ENCODE measurements at places on chromosomes 11 and 22.

GRCh38 chr11:119421351-119421750, 1.6 kb downstream of the THY1 start:
- DNase-seq, result no peak

GRCh38 chr11:121039971-121040613, 16.2 kb downstream of the TBCEL start:
- DNase-seq, result no peak

DNA sequence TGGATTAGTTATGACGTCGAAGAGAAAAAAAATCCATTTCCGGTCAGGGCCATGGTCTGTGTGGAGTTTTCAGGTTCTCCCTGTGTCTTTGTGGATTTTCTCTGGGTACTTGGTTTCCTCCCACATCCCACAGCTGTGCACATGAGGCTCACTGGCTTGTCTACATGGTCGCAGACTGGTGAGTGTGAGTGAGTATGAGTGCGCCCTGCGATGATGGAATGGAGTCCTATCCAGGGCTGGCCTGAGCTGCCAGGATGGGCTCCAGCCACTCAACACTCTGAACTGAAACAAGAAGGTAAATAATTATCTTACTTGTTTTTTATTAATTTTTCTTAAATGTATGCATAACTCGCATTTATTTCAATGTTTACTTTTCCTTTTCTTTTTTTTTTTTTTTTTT, 10.8 kb downstream of the MMP3 start:
- DNase-seq, result no peak

- no peak for DNase-seq
Observed at GRCh38 chr11:116049383-116049782, 545.2 kb upstream of the CADM1 start.

GRCh38 chr11:124199702-124200101, 16.6 kb downstream of the OR10D3 start:
- DNase-seq, result no peak

- DNase-seq, result no peak
Observed at GRCh38 chr11:117538263-117539135, 210.8 kb downstream of the CEP164 start.

DNA sequence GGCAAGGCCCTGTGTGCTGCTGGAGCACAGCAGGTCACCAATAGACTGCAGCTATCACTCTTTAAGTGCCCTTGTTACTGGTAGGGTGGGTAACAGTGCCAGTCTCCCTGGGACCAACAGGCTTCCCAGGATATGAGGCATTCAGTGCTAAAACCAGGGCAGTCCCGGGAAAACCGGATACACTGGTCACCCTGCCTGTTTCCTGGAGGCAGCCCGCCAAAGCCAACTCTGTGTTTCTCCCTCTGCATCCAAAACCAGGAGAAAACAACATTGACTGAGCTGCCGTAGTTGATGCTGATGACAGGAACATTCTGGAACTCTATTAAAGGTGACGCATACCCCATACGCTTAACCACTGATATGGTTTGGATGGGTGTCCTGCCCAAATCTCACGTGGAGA, 149.1 kb downstream of the SHANK2 start:
- no peak for DNase-seq

DNA sequence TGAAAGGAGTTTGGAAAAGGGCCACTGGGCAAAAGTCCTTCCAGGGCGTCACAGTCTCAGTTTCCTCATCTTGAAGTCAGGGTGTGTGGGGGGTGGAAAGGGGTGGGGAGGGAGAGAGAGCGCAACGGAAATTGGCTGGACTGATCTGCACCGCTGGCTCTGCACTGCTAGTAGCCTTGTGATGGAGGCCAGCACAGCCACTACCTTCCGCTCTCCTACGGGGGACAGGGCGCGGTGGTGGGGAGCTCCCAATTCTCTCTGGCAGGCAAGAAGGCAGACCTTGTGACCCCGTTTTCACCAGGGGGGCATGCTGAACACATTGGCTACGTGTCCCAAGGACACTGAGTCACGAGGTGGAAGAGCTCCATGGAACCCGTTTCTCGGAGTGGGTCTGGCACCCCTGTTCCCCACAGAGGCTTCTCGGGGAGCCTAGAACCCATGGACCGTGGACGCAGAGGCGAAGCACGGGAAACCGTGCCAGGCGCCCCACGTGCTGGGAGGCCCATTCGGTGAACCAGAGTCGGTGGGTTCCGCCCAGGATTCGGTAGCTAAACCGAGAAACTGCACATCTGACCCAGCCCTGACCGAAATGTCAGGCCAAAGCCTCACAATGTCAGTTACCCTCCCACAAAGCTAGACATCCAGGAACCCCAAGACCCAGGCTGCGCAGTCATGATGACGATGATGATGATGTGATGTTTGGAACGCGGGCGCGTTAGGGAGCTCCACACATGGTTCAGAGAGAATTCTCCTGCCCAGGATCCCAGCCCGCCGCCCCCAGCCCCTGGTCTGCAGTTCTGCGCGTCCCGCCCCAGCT, 28.3 kb upstream of the WNT11 start:
- DNase-seq, result no peak

GRCh38 chr11:8775332-8775731, 92.7 kb downstream of the RPL27A start:
- no peak for DNase-seq

- DNase-seq, result peak; percentile 86
Observed at GRCh38 chr22:38656256-38657044, at the start of the genes CBY1 and FAM227A. Gene CBY1 (plus strand): TSS chr22:38656638. CDS start chr22:38668055, 11,417 bp downstream. Gene FAM227A (minus strand): TSS chr22:38656392. CDS start chr22:38650168, 6,224 bp downstream.

DNA sequence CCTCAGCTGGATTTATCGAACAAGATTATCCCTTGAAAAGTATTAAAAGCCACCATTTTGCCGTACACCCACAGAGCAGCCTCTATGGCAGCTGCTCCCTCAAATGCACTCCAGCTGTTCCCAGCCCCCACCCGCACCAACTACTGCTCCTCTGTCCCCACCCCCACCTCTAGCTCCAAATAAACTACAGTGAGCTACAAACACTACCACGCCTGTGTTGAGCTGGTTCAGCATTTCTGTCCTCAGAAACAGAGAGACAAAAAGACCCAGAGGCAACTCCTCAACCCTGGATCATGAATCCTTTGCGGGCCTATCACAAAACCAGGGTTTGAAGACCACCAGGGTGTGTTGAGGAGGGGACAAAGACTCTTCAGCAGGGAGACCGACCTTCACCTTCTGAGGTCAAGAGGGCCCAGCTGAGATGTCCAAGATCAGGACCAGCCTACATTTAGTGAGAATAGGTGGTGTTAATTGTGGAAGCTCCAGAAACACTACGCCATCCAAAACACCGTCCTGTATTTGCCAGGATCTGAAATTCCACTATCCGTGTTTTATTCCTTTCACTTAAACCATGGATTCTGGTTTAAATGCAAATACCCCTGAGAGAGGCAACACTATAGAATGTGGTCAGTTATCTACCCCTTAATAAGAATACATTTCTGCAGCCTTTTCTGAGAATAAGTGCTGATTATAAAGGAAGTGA, 195.9 kb downstream of the DSCAML1 start:
- DNase-seq, result no peak

DNA sequence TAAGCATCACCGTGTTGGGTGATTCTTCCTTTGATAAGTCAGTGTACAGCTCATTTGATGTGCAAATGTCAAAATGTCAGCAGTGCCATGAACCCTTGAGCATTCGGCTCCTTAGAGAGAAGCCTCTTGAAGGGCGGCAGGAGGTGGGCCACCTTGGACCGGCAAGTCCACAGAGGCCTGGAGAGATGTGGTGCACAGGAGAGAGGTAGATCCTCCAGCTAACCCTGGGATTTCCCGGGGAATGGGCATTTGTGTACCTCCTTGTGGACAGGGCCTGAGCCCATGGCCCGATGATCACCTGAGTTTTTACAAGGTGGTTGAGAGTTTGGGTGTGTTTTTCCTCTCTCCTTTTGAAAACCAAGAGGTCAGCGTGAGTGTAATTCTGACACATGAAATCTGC, 133.2 kb upstream of the RCN1 start:
- no peak for DNase-seq

DNA sequence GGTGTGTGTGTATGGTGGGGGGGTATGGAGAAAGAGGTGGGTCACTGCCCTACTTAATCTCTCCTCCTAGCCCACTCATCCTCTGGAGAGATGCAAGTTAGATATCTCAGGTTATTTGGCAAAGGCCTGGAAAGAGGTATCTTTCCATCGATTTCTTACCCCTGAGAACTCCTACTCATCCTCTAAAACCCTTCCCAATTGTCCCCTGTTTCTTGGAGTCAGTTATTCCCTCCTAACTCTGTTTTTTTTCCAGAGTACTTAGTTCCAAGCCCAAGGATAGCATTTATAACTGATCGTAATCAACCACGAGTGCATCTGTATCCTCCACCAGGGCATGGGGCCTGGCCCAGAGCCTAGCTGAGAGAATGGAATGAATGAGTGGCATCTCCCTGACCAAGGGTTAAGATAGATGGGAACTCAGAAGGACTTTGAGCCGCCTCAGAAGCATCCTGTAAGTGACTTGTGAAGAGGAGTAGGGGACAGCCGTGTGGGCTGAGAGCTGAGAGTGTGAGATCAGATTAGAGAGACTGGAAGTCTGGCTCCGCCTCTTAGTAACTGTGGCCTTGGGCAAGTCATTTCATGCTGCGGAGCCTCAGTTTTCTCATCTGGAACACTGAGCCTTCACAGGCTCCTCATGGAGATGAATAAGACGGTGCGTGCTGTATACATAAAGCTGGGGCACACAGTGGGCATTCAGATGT, 16.2 kb downstream of the CD6 start:
- peak; percentile 74 for DNase-seq

- no peak for DNase-seq
Observed at GRCh38 chr11:61152816-61153592, 8.2 kb downstream of the VPS37C start.

GRCh38 chr11:20008871-20009644, 151.2 kb downstream of the DBX1 start:
- DNase-seq, result no peak

- no peak for DNase-seq
Observed at GRCh38 chr11:125916683-125917347, 12.5 kb downstream of the DDX25 start.

- no peak for DNase-seq
Observed at GRCh38 chr11:126645186-126645585, 289.7 kb downstream of the ST3GAL4 start.

- DNase-seq, result no peak
Observed at GRCh38 chr11:21446939-21447590, 745.8 kb upstream of the ANO5 start.

- no peak for DNase-seq
Observed at GRCh38 chr11:126488591-126489370, 133.3 kb downstream of the ST3GAL4 start.
